Fibroblast of mammary gland (primary cell): ENCODE measurements at places on chromosomes 3 and 15.

GRCh38 chr15:77622934-77623754 is 9.6 kb downstream of the LINGO1 start:
- no peak for DNase-seq

GRCh38 chr3:56724676-56725075 is 41.6 kb upstream of the TASOR start:
- DNase-seq, result no peak

DNA sequence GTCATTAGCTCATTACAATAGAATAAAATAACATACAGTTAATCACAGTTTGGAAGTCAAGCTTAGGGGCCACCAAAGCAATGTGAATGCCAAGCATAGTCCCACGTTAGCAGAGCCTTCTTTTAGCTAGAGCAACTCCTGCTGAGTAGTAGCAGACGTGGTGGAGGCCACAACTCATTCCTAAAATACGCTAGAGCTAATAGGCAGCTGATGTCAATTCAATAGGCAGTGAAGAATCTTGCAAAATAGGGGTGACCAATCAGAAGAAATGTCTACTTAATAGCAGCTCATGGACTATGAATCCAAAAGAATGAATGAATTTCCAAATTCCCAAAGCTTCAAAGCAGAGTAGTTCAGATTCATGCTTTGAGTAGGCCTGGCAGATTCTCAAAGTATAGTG is 292.9 kb upstream of the RORA start:
- peak; percentile 89 for DNase-seq

- peak; percentile 91 for DNase-seq
Measured at GRCh38 chr15:89845305-89845893, 30.7 kb upstream of the ANPEP start.

- peak; percentile 24 for DNase-seq
Measured at GRCh38 chr15:75720787-75721479, 8.3 kb upstream of the CSPG4 start.
